ENCODE measurements at places on chromosomes 7 and 10.

DNA sequence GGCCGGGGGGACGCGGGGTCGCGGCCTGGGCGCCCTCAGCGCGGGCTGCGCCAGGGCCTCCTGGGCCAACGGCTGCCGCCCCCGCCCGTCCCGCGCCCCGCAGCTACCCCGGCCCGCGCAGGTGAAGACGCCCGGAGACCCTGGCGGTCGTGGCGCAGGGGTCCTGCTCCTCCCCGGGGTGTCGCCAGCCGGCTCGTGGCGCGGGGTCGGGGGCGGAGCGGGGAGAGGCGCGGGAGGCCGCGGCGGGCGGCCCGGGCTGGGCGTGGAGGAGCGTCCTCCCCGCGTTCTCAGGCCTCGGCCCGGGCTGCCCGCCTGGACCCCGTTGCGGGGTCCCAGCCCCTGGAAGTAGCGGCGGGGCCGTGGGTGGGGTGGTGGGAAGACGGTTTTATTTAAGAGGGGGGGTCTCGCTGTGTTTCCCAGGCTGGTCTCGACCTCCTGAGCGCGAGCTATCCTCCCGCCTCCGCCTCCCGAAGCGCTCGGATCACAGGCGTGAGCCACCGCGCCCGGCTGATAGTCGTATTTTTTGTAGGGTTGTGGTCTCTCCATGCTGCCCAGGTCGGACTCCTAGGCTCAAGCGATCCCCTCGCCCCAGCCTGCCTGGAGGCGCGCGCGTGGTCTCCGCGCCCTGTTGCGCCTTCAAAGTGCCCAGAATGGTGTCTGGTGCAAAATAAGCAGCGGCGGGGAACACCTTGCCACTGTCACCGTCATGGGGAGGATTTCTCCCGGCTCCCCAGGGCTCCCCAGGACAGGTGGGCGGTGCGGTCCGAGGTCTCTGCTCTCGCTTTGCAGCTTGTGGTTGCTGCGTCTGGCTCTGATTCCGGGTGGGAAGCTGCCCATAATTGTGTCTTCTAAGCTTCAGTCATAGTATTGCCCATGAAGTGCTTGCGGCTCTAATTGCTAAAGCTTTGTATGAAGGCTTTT is 15.3 kb upstream of the SUN1 start:
- peak; percentile 35 for DNase-seq

- no peak for DNase-seq
Observed at GRCh38 chr7:157587805-157588560, 251.2 kb downstream of the DNAJB6 start.

GRCh38 chr10:43225004-43225786 is 41.7 kb downstream of the RASGEF1A start:
- no peak for DNase-seq

- DNase-seq, result no peak
Observed at GRCh38 chr7:47817917-47818316, 130.3 kb downstream of the PKD1L1 start.

- DNase-seq, result no peak
Observed at GRCh38 chr10:116255886-116256751, 16.9 kb downstream of the GFRA1 start.

DNA sequence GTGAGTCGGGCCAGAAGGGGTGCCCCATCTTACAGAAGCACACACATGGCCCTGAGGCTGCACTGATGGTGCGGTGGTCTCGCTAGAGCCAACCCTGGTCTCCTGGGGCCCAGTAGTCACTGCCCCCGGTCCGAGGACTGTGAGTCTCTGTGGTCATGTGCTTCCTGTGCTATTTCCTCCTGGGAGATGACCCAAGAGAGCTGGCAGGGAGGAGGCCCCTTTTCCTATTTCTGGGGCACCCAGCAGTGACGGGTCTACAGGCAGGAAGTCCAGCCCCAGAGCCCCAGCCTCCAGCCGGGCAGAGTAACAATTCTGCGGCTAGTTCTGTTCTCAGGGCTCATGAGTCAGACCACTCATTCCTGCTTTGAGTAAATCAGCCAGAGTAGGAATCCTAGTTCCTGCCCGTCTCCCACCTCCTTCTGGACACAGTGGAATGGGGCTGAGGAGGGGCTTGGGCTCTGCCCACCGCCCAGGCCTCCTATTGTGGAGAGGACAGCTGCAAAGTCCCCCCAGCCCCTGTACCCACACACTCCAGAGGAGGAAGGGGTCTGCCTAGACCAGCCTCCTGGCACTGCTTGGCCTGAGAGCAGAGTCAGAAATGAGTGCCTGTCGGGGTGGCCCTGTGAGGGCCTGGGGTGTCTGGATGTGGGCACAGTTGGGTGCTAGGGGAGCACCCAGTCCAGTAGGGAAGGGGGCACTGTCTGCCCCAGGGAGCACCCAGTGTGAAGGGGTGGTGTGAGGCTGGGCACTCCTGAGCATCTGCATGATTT is 80.5 kb upstream of the PPIF start:
- DNase-seq, result no peak

GRCh38 chr10:127781412-127781811 is 44.4 kb downstream of the FOXI2 start:
- no peak for DNase-seq

- DNase-seq, result no peak
Observed at GRCh38 chr7:66047426-66047825, 28.2 kb upstream of the ASL start.

- DNase-seq, result no peak
Observed at GRCh38 chr7:40899636-40900507, 765.1 kb downstream of the SUGCT start.

DNA sequence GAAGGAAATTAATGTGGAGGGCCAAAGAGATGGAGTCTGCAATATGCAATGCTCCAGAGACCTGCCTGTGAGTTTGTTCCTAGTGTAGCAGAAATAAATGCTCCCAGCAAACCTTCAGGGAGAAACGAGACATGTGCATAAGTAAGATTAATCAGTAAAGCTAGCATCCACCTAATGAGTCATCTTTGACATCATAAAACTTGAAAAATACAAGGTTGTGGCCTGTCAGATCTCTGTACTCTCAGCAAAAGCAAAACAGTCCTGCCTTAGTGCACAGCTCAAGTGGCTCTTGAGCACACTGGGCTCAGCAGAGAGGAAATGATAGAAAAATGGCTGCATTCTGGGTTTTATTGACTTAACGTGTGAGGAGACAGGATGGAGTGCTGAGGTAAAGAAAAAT is 32.5 kb upstream of the ERCC6 start:
- no peak for DNase-seq

GRCh38 chr7:80591654-80592053 is 46.8 kb upstream of the CD36 start:
- no peak for DNase-seq

DNA sequence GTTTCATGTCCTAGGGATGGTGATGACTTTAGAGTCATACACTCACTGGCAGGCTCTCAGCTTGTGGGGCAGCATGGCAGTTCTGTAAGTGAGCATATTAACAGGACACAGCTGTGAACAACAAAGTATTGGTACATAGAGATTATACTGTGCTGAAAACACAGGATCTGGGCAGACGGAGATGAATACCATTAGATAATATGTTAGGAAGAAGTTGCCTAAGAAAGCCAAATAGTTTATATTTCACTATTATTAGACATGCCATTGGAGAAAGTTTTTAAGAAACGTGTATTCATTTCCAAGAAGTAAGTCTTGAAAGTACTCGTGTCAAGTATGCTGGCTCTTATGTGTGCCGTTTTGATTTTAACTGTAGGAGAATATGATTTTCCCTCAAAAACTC is 274.5 kb downstream of the INHBA start:
- no peak for DNase-seq

DNA sequence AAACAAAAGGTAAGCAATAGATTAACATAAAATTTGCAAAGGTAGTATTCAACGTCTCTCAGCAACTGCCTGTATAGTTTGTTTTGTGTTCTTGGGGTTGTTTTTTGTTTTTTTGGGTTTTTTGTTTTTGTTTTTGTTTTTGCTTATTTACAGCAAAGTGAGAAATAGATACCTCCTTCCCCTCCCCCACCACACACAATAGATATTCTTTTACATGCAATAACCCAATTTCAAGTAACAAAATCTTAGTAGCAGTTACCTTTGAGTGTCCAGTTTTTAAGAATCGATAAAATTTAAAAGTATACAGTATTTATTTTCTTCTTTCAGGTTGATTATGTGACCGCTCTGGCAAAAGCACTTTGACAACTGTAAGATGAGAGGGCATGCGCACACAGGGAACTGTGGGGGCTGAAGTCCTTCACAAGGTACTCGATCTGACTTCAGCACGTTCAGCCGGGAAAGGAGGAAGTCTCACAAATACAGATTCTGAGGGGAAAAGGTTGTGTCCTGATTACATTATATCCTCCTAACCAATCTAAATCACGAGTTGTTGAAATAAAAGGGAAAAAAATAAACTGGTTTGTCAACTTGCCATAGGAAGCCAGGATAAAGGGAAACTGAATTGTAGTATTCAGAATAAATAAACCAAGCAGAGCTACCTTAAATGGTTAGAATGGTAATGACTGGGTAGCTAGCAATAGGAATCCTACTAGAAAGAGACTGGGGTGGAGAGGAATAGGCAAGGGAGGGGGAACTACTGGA is 47.8 kb downstream of the CPEB3 start:
- no peak for DNase-seq

GRCh38 chr10:78817361-78817760 is 251.4 kb upstream of the ZMIZ1 start:
- DNase-seq, result no peak

- DNase-seq, result peak; percentile 49
Observed at GRCh38 chr10:117216611-117217195, 19.4 kb downstream of the KCNK18 start.

- peak; percentile 67 for DNase-seq
Observed at GRCh38 chr10:101095550-101096213, 33.9 kb downstream of the KAZALD1 start.

DNA sequence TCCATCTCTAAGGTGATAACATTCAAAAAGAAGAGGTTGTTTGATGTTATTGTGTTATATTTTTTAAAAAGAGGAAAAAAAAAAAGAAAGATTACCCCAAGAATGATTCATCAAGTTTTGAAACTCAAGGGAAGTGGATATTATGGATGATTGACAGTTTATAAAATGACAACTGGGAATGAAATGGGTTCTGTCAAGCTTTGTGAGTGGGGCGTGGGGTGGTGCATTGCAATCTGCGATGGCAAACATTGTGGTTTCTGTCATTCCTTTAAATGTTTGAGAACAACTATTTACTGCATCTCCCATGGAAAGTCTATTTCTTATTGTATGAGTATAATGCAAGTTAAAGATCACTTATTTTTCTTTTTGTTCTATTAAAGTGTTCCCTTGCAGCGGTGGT is 297.0 kb downstream of the CCDC3 start:
- no peak for DNase-seq

GRCh38 chr7:95367606-95368005 is 28.6 kb downstream of the PON3 start:
- no peak for DNase-seq

DNA sequence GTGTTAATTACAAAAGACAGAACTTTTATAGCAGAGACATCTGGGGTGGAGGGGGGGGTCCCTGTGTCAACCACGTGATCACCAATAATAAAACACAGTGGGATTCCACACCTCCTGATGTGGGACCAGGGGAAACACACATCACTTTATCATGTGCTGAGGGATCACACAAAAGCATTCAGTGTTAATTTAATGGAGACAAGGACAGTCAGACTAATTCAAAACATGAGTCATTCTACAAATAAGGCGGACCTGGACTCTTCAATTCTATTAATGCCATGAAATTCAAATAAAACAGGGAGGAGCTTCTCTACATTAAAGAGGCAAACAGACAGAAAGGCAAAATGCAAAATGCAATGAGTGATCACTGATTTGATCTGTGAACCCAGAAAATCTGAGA is 67.3 kb upstream of the PFKP start:
- DNase-seq, result no peak

DNA sequence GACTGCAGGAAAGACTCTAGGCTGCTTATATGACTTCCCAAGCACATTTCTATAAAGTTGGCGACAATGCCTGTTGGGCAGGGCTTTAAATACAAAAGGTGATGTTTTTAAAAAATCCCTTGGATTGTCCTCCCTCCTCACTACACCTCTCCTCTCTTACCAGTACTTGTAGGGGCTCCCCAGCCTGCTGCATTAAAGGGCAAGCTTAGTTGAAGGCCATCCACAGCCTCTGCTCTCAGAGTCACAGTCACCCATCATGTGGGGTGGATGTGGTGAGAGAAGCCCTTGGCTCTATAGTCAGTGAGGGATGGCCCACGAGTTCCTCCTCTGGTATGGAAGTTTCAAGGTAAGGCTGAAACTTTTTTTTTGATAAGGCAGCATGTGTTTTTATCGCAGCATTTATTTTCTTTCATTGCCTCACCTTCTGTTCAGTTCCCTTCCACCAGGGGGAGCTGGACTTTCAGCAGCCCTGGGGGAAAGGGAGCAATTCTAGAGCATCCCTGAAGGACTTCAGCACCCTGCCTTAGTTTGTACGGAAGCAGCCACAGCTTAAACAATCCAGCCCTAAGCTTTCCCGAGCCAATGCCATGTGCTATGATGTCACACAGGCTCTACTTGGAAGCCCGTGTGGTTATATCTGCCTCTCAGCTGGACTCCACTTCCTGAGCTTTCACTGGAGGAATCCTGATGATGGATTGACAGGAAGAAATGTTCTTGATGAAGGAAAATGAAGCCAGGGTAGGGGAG is 131.9 kb downstream of the CALCR start:
- DNase-seq, result peak; percentile 39

DNA sequence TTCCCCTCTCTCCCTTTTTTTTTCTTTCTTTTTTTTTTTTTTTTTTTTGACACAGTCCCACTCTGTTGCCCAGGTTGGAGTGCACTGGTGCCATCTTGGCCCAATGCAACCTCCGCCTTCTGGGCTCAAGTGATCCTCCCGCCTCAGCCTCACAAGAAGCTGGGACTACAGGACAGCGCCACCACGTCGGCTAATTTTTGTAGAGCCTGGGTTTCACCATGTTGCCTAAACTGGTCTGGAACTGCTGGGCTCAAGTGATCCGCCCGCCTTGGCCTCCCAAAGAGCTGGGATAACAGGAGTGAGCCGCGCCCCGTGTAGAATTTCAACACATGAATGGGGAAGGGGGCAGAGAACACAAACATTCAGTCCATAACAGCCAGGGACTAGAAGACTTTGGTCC is 2.6 kb upstream of the SP4 start:
- DNase-seq, result no peak

DNA sequence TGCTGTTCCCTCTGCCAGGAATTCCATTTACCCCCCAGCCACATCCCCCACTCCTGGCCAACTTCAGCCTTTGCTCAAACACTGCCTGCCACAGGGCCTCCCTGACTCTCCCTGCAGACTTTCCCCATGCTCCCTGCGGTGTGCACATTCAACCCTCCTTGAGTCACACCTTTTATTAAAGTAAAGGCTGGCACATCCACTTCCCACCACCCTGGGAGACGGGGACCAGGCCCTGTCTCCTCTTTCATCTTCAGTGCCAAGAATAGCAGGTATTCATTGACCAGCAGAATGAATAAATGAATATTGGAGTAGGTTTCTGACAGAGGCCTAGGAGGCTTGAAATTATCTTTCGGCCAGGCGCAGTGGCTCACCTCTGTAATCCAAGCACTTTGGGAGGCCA is 91.4 kb downstream of the GRK5 start:
- no peak for DNase-seq

DNA sequence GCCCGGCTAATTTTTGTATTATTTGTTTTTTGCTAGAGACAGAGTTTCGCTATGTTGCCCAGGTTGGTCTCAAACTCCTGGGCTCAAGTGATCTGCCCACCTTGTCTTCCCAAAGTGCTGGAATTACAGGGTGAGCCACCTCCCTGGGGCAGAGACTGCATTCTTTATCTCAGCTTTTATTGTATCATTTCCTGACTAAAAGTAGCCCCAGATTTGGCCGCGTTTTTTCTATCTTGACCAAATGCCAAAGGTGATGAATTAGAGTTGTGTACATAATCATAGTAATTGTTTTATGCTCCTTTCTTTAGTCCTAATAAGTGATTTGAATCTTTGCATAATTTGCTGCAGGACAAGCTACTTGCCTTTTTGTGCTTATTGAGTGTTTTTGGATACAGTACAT is 3.1 kb upstream of the SMNDC1 start:
- DNase-seq, result no peak

- no peak for DNase-seq
Observed at GRCh38 chr7:18607025-18607424, 111.5 kb downstream of the HDAC9 start.
